Chondrocyte (in vitro differentiated cells): ENCODE measurements at places on chromosomes 2 and 18. TPM values are rescaled to one million over a fixed set of nuclear protein-coding genes. Genes with fewer than 3 reads are reported as not detected.

Gene MEP1B
- total RNA-seq: not detected in 3 replicates

Gene NT5DC4
- not detected in 3 replicates for total RNA-seq

Gene IHH
- 0.19 TPM in 1 of 3 replicates, not detected in the others for total RNA-seq

Gene DQX1
- 0.34 TPM in 1 of 3 replicates, not detected in the others for total RNA-seq

Gene TBR1
- not detected in 3 replicates for total RNA-seq

Gene RPRM
- total RNA-seq: not detected in 3 replicates

Gene ELOA2
- total RNA-seq: not detected in 3 replicates

Gene SP140L
- 20.6 to 21.9 TPM (median 21.3 TPM) in 3 replicates for total RNA-seq

Gene TRIM54
- total RNA-seq: not detected in 3 replicates

Gene FIGN
- total RNA-seq: 11.8 to 23.4 TPM (median 12.1 TPM) in 3 replicates

Gene PTPRN
- 0.67 to 0.87 TPM (median 0.80 TPM) in 3 replicates for total RNA-seq

Gene CXCR2
- total RNA-seq: not detected in 3 replicates

Gene SLC30A3
- 0.17 to 0.31 TPM in 2 of 3 replicates, not detected in the other for total RNA-seq

Gene SCYGR4
- total RNA-seq: not detected in 3 replicates

Gene TGOLN2
- total RNA-seq: 79.7 to 101 TPM (median 84.8 TPM) in 3 replicates

Gene SMARCAL1
- total RNA-seq: 23.7 to 26.3 TPM (median 25.8 TPM) in 3 replicates

Gene CNDP1
- total RNA-seq: 0.22 TPM in 1 of 3 replicates, not detected in the others

Gene LIMS4
- 2.2 to 4.2 TPM (median 3.3 TPM) in 3 replicates for total RNA-seq

Gene CFAP53
- 0.17 to 0.26 TPM in 2 of 3 replicates, not detected in the other for total RNA-seq

Gene RGPD8
- total RNA-seq: 5.0 to 10.2 TPM (median 6.8 TPM) in 3 replicates

Gene MFSD6
- total RNA-seq: 5.9 to 8.4 TPM (median 6.9 TPM) in 3 replicates

Gene ASB18
- total RNA-seq: not detected in 3 replicates

Gene REG1B
- total RNA-seq: not detected in 3 replicates

Gene MDH1B
- total RNA-seq: 0.82 to 1.5 TPM (median 0.90 TPM) in 3 replicates

Gene ADNP2
- 15.2 to 17.8 TPM (median 15.3 TPM) in 3 replicates for total RNA-seq

Gene CIB4
- not detected in 3 replicates for total RNA-seq

Gene TLX2
- 0.10 TPM in 1 of 3 replicates, not detected in the others for total RNA-seq

Gene PROC
- total RNA-seq: 2.6 to 5.3 TPM (median 2.7 TPM) in 3 replicates

Gene PRSS56
- total RNA-seq: not detected in 3 replicates

Gene PXDN
- 499 to 576 TPM (median 571 TPM) in 3 replicates for total RNA-seq

Gene MYOM1
- total RNA-seq: 1.2 to 1.5 TPM (median 1.5 TPM) in 3 replicates

Gene LINC00305
- not detected in 3 replicates for total RNA-seq

Gene MCM6
- 21.2 to 44.1 TPM (median 22.2 TPM) in 3 replicates for total RNA-seq

Gene SLC14A1
- 0.25 TPM in 1 of 3 replicates, not detected in the others for total RNA-seq

Gene RAB6D
- 0.07 TPM in 1 of 3 replicates, not detected in the others for total RNA-seq

Gene UGT1A10
- total RNA-seq: not detected in 3 replicates

Gene G6PC2
- total RNA-seq: not detected in 3 replicates

Gene APCDD1
- total RNA-seq: 9.5 to 41.3 TPM (median 13.1 TPM) in 3 replicates

Gene GRP
- total RNA-seq: not detected in 3 replicates

Gene BOLL
- total RNA-seq: not detected in 3 replicates

Gene AFF3
- total RNA-seq: 113 to 172 TPM (median 127 TPM) in 3 replicates
